Renal cortex interstitium (tissue), 15 donors: ENCODE measurements at places on chromosomes 3 and 15. TPM values are rescaled to one million over a fixed set of nuclear protein-coding genes. Genes with fewer than 3 reads are reported as not detected.
A peak's percentile ranks its signal among the peaks of the same experiment; 100 is the strongest.

LEO1 gene
- polyA plus RNA-seq = 40.4 TPM

ETV5 gene
- polyA plus RNA-seq = 30.7 TPM

PCOLCE2 gene
- polyA plus RNA-seq = 7.7 TPM

MYLK gene
- polyA plus RNA-seq = 143 TPM

VEPH1 gene
- 47.9 TPM for polyA plus RNA-seq

LSMEM2 gene
- polyA plus RNA-seq = 0.95 TPM

GOLGA8G gene
- polyA plus RNA-seq = 0.06 TPM

KNG1 gene
- polyA plus RNA-seq = 125 TPM

- DNase-seq = no peak
Observed at GRCh38 chr15:68430471-68431036, 1.4 kb downstream of the ITGA11 start.

DNA sequence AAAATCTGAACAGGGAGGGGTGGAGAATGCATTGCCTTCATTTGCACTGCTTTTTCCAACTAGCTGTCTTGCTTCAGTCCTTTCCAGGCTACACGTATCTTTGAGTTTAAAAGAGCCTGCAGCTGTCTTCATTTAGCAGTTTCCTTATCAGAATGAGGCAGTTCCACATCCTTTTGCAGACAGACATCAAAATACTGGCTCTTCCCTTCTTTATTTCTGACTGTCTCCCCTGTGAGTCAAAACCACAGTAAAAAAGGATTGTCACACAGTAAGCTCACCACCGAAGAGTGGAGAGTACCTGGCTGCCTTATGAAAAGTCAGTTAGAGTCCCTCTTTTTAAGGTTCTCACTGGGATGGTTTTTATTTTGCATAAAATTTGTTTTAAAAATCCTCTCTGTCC, 205.5 kb upstream of the CD96 start:
- DNase-seq = no peak

GRCh38 chr3:37210230-37210629, 35.8 kb upstream of the LRRFIP2 start:
- DNase-seq = no peak

- DNase-seq = no peak
Observed at GRCh38 chr15:78751602-78751979, 59.7 kb downstream of the ADAMTS7 start.

DNA sequence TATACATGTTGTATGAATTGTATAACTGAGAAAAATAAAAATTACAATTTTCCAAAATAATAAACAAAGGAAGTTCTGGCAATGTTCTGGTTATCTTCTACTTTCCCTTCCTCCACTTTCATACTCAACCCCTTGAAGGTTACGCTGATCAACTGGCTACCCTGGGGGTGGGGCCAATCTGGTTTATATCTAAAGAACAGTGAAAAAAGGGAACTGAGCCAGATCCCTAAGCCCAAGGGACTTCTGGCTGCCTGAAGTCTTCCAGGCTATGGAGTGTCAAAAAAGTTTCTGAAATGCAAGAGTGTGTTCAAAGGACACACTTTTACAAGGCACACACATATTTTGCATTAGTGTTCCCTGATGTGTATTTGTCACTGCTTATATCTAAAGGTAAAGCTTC, 591.9 kb downstream of the ROBO1 start:
- no peak for DNase-seq

DNA sequence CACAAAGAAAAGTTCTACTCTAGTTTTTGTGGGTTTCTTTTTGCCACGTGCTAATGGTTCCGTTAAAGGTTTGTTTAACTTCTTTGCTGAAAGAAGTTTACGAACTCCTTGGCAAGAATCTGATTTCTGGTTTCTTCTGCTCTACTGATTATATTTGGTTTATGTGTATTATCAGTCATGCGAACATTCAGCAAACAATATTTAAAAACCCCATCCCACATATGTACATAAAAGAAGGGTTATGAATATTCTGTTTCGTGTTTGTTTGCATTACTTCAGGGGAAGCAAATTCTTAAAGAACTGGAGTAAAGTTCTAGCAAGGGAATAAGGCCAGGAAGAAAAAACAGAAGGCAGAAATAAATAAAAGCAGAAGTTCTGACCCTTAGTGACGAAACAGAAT, 9.8 kb downstream of the LARS2 start:
- DNase-seq = no peak

GRCh38 chr3:49671291-49672288, 2.6 kb upstream of the APEH start:
- DNase-seq = no peak

- DNase-seq = no peak
Observed at GRCh38 chr3:171181907-171182690, 155.6 kb upstream of the SLC2A2 start.

- DNase-seq = no peak
Observed at GRCh38 chr15:59439576-59439975, 1.6 kb downstream of the FAM81A start.

DNA sequence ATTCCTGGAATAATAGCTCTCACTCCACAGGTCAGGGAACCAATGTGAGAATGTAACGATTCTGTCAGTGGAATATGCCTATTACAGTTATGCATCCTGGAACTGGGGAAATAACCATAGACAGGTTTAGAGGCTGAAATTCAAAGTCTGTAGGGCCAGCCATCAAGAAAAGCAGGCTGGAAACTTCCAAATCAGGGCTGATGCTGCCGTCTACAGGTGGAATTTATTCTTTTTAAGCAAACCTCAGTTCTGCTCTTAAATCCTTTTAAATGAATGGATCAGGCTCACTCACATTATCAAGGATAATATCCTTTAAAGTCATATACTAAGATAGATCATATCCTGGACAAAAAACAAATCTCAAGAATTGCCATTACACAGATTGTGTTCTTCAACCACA, 699.8 kb downstream of the NR2F2 start:
- DNase-seq = no peak

DNA sequence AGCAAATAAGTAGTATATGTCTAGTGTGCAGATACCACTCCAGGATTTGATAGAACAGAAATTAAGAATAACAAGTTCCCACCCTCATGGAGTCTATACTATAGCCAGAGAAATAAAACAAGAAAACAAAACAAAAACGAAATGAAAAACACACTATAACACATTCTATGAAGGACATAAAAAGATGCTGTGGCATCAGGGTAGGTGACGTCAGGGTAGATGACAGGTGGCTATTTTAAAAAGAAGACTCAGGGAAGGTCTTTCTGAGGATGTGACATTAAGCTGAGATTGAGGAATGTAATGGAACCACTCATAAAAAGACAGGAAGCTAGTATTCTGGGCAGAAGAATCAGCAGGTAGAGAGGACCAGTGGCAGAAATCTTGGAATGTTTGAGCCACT, 469.6 kb downstream of the RAP2B start:
- no peak for DNase-seq

DNA sequence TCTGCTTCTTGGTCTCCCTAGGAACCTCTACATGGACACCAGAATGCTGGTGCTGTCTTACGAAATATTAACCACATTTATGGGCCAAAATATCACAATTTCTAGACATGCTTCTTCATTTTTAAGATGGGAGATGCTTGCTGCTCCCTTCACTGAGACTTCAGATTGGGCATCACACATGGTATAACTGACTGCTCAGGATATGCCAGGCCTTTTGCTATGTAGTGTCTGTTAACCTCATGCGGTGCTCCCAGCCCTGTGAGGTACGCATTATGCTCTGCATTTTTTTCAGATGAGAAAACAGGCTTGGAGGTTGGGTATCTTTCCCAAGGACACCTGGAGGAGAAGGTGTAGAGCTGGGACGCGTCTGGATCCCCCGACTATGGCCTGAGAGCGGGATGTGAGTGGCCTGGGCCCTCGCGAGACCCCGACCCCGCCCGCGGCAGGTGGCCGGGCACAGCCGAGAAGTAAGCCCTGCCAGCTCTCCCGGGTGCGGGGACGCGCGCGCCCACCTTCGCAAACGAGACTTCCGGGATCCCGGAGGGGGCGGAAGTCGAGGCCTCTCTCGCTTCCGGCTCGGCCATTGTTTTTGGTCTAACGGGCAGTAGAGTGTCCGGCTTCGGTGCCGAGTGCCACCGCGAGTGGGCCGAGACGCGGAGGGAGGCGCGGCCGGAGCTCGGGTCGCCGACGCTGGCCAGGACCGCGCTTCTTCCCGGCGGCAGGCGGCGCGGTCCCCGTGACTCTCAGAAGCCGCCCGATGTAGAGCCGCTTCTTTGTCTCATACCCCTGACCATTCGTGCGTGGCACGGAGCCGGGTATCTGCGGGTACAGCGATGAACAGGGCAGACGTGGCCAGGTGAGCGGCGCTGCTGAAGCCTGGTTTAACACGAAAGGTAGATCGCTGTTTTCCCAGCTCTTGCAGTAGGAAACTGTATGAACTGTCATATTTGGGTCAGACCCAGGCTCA, at the start of gene ZKSCAN7:
ZKSCAN7 (plus strand) TSS at position 568 of the 967 bp plus-strand sequence. CDS start 1,855 bp downstream, outside the sequence.
- peak; percentile 76 for DNase-seq

- DNase-seq = no peak
Observed at GRCh38 chr3:178451799-178452198, 84.4 kb upstream of the KCNMB2 start.

DNA sequence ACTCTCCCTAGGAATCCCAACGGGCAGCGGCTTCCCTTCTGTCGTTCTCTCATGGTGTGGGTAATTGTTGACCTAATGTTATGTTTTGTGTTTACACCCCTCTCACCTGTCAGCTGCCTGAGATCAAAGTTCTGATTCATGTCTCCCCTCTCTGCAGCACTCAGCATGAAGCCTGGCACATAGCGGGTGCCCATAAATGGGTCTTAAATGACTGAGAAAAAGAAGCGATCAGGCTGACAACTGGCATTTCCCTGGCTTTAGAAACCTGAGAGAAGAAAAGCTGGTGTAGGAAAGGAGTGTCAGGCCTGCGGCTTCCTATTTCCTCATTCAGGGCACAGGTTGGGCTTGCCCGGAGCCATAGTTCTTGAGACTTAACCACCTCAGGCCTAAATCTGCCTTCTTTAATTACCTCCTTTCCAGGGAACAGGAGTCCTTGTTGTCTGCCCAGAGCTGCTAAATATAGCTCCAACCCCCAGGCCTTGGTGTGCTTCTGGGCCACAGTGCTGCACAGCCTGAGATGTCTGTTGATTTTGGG, 31.8 kb downstream of the LPP start:
- DNase-seq = peak; percentile 42

GRCh38 chr3:100706365-100706764, 2.9 kb upstream of the TFG start:
- DNase-seq = no peak

- DNase-seq = no peak
Observed at GRCh38 chr3:86815880-86816279, 175.1 kb downstream of the VGLL3 start.

- no peak for DNase-seq
Observed at GRCh38 chr3:4812591-4812990, 166.6 kb upstream of the BHLHE40 start.

- DNase-seq = no peak
Observed at GRCh38 chr15:75672646-75673425, 25.1 kb downstream of the SNX33 start.

DNA sequence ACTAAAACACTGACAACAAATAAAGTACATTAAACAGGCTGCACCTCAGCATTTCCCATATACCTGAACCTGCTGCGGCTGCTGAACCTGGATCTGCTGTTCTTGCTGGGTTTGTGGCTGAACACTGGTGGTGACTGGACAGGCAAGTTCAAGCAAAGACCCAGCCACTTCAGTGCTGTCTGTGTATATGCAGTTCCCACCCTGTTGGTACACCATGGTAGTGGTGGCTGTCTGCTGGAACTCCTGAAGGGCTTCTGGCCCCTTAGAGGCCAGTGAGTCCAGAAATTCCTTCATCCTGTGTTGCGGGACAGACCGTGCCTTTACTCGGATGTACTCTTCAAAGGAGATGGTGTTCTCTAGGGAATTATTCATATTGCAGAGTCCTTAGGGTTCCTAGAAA, 17.2 kb downstream of the QRICH1 start:
- no peak for DNase-seq

DNA sequence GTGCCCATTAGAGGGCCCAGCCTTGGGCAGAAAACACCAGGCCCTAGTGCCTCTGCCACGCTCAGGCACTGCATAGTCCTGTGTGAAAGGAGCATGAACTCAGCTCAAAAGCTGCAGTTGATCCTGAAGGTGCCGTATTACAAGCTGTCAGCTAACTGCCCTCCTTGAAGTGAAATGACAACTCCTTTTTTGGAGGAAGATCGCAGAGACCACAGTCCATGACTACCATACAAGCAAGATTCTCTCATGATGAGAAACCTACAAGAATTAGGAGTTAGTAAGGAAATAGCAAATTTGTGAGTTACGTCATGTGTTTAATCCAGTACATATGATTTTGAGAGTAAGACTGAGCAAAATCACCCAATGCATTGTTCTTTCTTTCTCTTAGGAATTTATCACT, 513.9 kb upstream of the NR2F2 start:
- DNase-seq = no peak

DNA sequence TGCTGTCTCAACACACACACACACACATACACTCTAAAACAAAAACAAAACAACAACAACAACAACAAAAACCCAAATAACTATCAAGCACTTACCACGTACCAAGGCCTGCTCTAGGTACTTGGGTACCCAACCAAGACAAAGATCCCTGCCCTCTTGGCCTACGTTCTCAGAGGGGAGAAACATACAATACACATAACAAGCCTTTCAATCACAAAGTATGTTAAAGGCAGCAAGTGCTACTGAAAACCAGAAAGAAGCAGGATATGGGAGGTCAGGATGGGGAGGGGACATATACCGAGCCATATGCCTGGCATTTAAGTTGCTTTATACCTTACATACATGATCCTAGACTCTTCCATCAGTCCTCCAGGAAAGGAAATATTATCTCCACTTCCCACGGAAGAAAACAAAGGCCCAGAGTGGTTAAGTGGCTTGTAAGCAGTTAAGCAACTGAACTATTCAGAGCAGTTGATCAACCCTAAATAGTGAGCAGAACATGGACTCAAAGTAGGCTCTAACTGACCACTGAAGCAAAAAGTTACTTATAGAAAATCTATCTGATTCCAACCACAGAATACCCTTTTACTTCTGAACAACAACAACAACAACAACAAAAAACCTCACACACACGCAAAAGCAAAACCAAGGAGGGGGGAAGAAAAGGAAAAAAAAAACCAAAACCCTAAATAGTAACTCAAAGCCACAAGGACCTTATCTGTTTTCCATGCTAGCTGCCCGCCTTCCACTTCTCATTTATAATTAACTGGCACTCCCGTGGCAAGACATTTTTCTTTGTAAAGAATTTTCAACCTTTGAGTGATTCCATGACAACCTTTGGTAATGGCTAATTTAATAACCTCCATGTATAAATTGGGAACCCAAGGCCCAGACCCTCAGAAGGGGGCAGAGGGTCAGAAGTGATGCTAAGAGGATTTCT, 21.0 kb downstream of the PRICKLE2 start:
- DNase-seq = no peak

DNA sequence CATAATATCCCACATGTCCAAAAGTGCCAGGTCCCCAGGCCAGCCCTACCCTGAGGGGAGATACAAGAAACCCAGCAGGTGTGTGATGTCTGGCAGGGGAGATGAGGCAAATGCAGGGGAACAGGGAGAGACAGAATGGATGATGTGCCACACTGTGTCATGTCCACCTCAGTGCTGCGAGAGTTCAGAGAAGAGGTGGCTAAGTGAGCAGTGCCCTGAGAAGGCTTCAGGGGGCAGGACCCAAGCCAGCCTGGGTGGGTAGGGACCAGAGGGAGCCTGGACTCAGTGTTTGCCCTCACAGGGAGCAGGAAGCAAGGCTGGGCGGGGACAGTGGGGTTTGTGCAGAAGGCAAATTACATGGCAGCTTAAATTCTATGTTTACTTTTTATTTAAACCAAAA, 61.2 kb downstream of the KLHL6 start:
- DNase-seq = no peak
